CD4-positive, alpha-beta T cell treated with Interleukin-4 for 4 hours (primary cell): ENCODE measurements at places on chromosomes 6 and 20.
A peak's percentile ranks its signal among the peaks of the same experiment; 100 is the strongest.

GRCh38 chr6:147479857-147480256 lies 28.6 kb upstream of the SAMD5 start:
- no peak for DNase-seq

DNA sequence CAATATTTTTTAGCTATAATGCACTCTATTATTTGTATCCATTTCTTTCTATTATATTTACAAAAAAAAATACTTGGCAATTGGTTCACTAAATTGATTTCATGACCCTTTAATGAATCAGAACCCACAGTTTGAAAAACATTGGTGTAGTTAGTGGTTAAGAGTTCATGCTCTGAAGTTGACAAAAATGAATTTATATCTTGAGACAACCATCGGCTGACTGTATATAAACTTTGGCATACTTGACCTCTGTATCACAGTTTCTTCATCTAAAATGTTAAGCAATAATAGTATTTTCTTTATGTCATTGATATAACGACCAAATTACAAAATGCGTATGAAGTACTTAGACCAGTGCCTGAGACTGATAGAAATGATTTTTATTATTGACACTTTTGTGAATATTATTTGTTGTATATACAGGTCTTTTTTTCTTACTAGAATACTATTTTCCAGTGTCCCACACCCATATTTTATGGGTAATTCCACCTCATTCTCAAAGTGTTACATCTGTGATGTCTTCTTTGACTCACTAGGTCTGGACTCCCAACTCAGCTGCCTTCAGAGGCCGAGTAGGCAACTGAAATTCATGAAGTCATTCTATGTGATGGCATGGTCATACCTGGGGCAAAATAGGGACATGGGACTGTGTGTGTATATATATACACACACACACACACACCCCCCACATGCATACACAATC lies 459.2 kb downstream of the RFPL4B start:
- no peak for DNase-seq

GRCh38 chr20:4545526-4545925 lies 176.2 kb upstream of the PRND start:
- DNase-seq = no peak

DNA sequence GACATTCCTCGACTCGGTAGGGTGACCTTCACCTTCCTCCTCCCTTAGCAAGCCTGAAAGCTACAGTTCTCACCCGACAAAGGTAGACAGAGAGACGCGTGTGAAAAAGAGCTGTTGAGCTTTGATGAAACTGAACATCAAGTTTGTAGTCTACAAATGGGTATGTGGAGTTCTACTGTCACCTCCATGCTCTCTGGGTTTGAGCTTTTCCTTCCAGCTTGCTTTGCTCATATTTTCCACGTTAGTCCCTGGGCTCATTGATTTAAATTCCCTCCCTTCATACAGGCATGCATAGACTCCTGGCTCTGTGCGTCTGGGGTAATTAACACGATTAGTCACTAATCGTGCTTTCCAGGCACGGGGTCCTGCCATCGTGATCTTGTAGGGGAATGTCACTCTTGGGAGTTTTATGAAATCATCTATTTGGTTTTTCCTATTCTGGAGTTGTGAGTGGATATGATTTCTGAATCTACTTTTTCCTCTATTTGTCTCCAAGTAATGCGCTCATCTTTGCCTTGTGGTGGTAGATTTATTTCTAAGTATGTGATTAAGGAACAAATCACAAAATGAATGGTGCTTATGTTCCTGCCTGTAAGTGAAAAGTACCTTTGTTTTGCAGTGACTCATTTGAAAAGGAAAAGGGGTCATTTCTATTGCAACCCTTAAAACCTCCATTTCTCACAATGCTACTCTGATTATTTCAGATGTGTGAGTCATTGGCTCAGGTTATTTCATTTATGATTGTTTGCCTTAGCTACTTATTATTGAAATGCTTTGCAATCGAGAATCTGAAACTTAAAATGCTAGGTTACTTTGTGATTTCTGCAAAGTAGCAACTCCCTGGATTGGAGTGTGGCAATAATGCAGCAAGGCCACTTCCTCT lies 154.6 kb downstream of the ZDHHC14 start:
- DNase-seq = peak; percentile 66

DNA sequence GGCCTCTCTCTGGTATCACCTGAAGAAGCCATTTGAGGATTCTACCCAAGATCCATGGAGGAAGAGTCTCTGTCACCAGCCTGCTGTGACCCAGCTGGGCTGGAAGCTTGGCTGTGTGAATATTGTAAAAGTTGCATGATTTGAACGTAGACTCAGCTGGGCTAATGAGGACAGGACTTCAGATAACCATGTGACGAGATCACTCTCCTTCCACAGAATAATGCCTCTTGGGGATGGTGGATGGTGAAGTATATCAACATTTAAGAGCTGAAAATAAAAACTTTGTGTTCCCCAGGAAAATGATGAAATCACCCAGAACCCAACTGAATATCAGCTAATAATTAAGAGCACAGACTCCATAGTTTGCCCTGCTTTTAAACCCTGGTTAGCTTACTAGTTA lies 427.9 kb downstream of the CD83 start:
- DNase-seq = no peak

DNA sequence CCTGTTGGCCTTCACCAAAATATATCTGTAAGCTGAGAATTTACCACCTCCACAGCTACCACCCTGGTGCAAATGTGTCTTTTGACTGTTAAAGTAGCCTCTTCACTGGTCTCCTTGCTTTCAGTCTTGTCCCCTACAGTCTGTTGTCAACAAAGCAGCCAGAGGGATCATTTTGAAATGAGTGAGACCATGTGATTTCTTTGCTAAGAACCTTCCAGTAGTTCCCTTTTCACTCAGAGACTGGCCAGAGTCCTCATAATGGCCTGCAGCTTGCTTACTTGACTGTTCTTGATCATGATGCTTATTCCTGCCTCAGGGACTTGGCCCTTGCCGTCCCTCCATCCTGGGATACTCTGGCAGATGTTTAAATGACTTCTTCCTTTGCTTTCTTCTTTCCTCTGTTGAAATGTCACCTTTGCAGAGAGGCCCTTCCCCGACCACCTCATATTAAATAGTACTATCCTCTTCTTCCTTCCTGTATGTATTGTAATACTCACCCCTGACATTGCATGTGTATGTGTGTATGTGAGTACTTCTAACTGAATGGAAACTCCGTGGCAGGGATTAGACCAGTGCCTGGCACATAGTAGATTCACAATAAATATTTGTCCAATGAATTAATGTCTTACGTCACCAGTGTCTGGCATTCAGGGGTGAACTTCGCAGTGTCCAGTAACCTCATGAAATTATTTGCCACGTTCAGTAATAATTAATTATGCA lies 5.0 kb downstream of the MANBAL start:
- DNase-seq = no peak

DNA sequence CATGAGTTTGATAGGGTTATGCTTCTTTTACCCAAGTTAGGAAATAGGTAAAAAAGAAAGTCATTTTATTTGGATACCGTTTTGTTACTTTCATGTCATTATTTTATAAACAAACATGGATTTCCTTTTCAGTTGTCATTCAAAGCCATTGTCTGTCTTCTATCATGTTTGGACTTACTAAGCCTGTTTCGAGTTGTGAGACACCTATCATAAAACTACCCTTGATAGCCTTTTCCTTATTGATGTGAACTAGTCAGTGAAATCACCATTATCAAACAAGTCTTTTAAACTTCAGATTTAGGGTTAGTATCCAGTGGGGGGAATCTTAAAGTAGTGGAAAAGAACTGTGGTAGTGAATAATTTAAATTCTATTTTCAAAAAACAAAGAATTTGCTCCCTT lies 85.0 kb upstream of the KIF25 start:
- no peak for DNase-seq

DNA sequence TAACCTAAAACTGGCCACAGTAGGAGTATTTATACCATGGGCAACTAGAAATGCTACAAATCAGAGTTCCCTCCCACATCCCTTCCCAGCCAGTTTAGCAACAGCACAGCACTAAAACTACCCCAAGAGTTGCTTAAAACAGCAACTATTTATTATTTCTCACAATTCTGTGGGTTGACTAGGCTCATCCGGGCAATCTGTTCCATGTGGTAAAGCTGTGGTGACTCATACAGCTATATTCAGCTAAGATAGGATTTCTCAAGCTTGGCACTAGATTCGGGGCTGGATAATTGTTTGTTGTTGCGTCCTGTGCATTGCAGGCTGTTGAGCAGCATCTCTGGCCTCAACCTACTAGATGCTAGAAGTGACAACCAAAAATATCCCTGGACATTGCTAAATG lies 8.6 kb upstream of the HECA start:
- peak; percentile 67 for DNase-seq
